ENCODE measurements at places on chromosomes 1 and 21. TPM values are rescaled to one million over a fixed set of nuclear protein-coding genes. Genes with fewer than 3 reads are reported as not detected.

- no peak for DNase-seq
Observed at GRCh38 chr21:34202553-34203372, 129.4 kb downstream of the MRPS6 start.

GRCh38 chr1:182147136-182147820 lies 85.8 kb upstream of the ZNF648 start:
- no peak for DNase-seq

GRCh38 chr1:228842094-228842775 lies 107.0 kb downstream of the RHOU start:
- DNase-seq, result no peak

DNA sequence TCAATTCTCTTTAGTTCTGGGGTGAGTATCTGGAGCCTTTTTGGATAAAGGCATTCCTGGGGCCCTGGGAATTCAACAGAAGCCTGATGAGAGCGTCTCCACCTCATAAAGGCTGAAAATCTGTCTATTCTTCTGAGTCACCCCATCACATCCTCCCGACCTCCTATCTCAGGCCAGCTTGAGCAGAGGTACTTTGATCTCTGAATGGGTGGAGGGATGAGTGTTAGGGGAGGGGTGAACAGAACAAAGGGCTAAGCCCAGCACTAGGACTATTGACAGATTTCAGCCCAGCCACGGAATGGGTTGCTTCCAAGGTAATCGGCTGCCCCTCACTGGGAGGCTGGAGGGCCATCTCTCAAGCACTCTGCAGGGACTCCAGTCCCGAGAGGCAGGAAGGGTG lies 2.5 kb upstream of the MYBPH start:
- DNase-seq, result no peak

- no peak for DNase-seq
Observed at GRCh38 chr1:233238884-233239431, 56.6 kb downstream of the PCNX2 start.

DNA sequence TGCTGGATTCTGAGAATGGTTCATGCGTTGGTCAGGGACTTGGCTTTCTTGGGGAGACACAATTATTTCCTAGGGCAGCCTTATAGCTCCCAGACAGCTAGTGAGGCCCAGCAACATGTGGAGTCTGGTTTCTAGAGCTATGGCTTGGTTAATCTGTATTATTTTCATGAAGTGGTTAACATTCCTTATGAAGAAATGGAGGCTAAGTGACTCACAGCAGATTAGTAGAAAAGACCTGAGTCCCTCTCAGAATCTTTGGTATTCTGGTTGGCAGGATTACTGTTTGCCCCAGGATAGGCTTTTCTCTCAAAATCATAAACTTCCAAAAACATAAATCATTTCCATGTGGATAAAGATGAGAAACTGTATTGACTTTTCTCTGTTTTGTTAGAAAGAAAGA lies 42.3 kb downstream of the DUSP10 start:
- no peak for DNase-seq

- DNase-seq, result no peak
Observed at GRCh38 chr1:904310-904950, 19.3 kb upstream of the SAMD11 start.

ZFYVE9 gene
- 45.9 TPM for total RNA-seq

KCNC4 gene
- total RNA-seq, result 17.6 TPM

MTARC1 gene
- total RNA-seq, result 3.6 TPM

C1orf116 gene
- 0.14 TPM for total RNA-seq

All from thoracic aorta (tissue), 2 donors.